Fibroblast of the conjunctiva (primary cell): ENCODE measurements at places on chromosomes 4 and X.

- DNase-seq = no peak
These were observed 108.8 kb upstream of the IGSF1 start for GRCh38 chrX:131397891-131398290.

- DNase-seq = no peak
These were observed 14.8 kb downstream of the SHROOM3 start for GRCh38 chr4:76449833-76450232.

GRCh38 chr4:94285666-94286065 is 57.0 kb downstream of the HPGDS start:
- DNase-seq = no peak

DNA sequence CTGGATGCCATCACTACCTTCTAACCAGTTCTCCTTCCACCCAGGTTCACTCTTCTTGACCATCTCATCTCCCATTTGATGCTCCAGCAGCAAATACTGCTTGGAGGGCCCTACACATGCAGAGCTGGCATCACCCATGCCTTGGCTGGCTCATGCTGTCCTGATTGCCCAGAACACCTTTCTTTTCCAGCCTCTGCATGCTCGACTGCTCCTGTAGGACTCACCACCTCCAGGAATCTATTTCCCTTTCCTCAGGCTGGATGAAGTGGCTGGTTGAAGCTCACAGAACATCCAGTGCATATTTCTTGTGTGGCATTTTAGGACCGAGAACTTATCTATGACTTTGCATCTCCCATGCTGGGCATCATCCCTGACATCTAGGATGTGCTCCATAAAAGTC is 148.3 kb downstream of the CPEB2 start:
- DNase-seq = no peak

- no peak for DNase-seq
These were observed 273.0 kb downstream of the PPP3CA start for GRCh38 chr4:101074326-101074725.

DNA sequence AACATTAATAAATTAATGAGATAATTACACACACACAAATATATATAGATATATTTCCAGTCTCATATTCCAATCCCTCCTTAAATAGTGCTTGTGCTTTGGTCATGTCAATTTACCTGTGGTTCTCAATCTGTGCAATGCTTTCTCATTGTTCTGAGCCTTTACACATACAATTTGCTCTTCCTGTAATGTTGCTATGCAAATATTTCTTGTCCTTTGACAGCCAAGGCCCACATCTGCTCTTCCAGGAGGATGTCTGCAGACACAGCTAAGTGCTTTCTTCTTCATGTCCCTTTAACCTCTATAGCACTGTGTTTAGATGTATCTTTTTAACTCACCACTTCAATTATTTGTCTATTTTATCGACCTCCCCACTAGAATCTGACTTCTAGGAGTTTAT is 67.3 kb upstream of the RAPGEF2 start:
- no peak for DNase-seq

DNA sequence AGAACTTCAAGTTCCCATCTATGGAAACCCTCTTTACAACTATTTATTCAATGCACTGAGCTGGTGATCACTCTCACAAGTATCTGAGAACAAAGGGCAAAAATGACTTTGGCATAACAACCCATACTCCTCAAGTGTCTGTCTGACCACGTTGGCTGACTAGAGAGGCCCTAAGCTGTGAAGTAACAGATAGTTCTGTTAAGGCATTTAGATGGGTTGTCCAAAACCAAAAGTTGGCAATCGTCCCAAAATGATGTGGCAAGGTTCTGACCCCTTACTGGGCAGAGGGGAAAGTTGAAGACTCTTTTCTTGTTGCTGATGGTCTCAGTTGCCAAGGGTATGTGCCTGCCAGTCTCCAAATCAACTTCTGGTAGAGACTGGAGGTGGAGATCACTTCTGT is 524.8 kb downstream of the PPARGC1A start:
- no peak for DNase-seq

DNA sequence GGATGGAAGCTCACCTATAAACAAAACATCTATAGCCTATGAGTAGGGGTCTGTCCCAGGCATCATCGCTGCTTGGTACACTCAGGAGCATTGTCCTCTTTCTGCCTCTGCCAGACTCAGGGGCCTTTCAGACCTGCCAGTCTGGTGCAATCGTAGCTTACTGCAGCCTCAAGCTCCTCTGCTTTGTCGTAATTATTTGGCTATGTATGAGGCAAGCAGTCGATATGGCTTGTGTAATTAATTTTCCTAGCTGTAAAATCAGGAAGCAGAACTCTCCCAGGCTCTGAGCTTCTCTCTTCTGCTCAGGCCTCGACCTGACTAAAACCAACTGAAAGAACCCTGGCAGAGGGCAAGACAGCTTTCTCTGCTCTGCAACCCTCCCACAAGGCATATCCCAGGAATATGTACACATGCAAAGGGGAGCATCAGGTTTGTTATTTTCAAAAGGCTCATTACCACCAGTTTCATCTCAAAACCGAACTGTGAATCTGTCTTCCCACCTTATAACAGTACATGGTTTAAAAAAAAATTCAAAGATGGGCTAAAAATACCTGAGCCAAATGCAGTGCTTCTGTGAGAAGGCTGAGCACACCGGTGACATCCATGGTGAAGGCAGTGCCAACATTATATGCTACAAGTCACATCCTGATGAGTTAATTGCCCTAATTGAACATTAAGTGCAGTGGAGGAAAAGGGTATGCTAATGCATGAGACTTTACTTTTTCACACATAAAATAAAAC is 309.2 kb upstream of the EMCN start:
- no peak for DNase-seq
